Colonic mucosa (tissue), 4 donors: ENCODE measurements at places on chromosomes 13 and 19. TPM values are rescaled to one million over a fixed set of nuclear protein-coding genes. Genes with fewer than 3 reads are reported as not detected.

SULT2A1 gene
- total RNA-seq, result 0.64 TPM

GGN gene
- 0.45 TPM for total RNA-seq

DAND5 gene
- total RNA-seq, result 0.19 TPM

PRR19 gene
- 0.32 TPM for total RNA-seq

F2RL3 gene
- 0.84 TPM for total RNA-seq

FFAR1 gene
- total RNA-seq, result not detected

IGSF23 gene
- total RNA-seq, result not detected

ITGBL1 gene
- total RNA-seq, result 0.72 TPM

PTBP1 gene
- total RNA-seq, result 284 TPM

SULT2B1 gene
- 7.7 TPM for total RNA-seq

FBXL3 gene
- 27.9 TPM for total RNA-seq

NEK5 gene
- total RNA-seq, result 0.25 TPM

SHISA7 gene
- not detected for total RNA-seq

GRCh38 chr13:48573213-48574007 lies 40.5 kb upstream of the RCBTB2 start:
- DNase-seq, result no peak

- no peak for DNase-seq
These were observed 16.0 kb downstream of the CSNK1G2 start for GRCh38 chr19:1956868-1957492.

GRCh38 chr13:54928071-54928470 lies 1899.5 kb downstream of the OLFM4 start:
- no peak for DNase-seq

GRCh38 chr19:47499863-47500830 lies 14.7 kb downstream of the NAPA start:
- DNase-seq, result no peak

DNA sequence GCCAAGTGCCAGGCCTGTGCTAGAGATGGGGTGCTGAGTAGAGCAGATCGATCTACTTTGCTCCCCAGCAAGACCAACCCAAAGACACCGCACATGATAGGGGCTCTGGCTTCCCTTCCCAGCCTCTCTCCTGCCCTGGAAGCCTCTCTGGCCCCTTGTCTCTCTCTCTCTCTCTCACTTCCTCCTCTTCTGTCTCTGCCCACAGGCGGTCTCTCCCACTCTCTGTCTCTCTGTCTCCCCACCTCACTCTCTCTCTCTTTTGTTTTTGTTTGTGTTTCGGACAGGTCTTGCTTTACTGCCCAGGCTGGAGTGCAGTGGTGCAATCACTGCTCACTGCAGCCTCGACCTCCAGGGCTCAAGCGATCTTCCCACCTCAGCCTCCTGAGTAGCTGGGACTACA lies 1.3 kb downstream of the SELENOV start:
- no peak for DNase-seq

DNA sequence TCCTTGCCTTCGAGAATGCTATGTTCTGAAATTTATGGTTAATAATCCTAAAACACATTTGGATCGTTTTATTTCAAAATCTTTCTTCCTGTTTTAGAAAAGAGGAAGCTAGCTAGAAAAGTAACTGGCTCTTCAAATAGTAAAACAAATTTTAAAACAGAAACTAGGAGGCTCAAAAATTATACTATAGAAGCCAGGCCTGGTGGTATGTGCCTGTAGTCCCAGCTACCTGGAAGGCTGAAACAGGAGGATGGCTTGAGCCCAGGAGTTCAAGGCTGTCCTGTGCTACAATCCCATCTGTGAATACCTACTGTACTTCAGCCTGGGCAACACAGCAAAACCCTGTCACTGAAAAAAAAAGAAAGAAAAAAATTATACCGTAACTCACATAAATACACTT lies 57.9 kb downstream of the ELF1 start:
- DNase-seq, result no peak

GRCh38 chr19:1225440-1226226 lies 12.2 kb downstream of the CBARP start:
- no peak for DNase-seq

DNA sequence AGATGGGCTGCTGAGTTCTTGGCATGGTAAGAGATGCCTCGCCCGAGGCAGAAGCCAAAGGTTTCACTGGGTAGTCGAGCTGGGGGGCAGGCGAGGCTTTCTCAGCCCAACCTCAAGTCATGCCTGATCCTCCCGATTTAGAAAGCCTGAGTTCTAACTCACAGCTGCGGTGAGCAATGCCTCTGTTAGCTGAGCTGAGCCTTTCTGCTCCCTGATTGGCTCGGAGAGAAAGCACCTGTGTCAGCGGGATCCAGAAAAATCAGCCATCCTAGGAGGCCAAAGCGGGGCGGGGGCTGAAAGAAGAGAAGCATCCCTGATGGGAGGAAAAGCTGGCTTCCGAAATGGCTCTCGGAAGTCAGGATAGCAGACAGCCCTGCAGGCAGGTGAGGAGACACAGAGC lies 44.7 kb downstream of the CACNA1A start:
- no peak for DNase-seq

DNA sequence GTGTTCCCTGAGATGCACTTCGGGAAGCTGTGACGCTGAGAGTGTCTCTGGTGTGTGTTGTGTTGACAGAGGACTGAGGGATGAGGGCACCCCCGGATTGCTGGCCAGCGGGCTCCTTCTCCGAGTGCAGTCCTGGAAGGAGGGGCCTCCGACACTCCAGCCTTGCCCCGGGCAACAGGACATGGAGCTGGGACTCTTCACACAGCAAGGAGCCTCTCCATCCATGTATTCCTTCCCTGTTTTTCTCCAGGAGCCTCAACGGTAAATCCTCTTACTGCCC lies 61.3 kb downstream of the SOX1 start:
- DNase-seq, result no peak

DNA sequence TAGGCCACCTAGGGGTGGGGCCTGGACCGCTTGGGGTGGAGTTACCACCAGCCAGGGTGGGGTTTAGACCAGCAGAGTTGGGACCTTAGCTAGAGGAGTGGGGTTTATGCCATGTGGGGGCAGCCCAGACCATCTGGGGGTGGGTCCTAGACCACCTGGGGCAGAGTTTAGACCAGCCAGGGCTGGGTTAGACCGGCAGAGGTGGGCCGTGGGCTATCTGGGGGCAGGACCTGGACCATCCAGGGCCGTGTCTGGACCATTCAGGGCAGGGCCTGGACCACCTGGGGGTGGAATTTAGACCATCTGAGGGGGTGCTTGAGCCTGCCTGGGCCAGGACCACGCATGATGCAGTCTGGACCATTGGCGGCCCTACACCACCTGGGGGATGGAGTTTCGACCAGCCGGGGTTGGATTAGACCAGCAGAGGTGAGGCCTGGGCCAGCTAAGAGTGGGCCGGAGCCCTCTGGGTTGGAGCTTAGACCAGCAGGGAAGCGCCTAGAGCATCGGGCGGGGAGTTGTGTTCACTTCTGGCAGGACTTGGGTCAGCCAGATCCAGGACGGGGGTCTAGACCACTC lies 10.0 kb upstream of the CACNG6 start:
- DNase-seq, result no peak

- DNase-seq, result no peak
These were observed 70.4 kb downstream of the SLITRK6 start for GRCh38 chr13:85728811-85729210.

GRCh38 chr19:55405638-55406037 lies 1.9 kb downstream of the UBE2S start:
- DNase-seq, result no peak

- peak; percentile 28 for DNase-seq
These were observed 59.0 kb downstream of the PTPRS start for GRCh38 chr19:5281588-5281987.

DNA sequence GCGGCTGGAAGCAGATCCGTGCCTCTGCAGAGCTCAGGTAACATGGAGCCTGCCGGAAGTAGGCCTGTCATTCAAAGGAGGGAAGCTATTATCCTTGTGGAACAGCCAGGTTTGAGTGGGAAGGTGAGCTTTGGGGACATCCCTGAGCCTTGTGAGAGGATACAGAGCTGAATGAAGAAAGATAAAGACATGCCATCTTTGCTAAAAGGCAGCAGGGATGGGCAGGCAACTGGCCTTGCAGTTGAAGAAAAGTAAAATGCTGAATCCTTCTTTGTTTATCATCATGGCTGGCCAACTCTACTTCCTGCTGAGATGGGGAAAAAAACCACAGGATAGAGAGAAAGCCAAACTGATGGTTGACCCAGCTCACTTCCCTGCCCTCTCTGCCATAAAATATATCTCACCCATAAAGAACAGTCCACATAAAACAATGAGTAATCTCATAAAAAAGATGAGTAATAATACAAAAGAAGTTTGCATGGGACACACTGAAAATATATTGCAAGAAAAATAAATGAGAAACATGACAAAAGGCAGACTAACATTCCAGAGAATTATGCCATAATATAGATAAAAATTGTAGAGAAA lies 226.3 kb downstream of the DLEU7 start:
- DNase-seq, result peak; percentile 22

GRCh38 chr13:28537171-28537570 lies 42.2 kb upstream of the FLT1 start:
- DNase-seq, result no peak

GRCh38 chr13:89968470-89968869 lies 1379.0 kb upstream of the MIR17HG start:
- DNase-seq, result no peak

DNA sequence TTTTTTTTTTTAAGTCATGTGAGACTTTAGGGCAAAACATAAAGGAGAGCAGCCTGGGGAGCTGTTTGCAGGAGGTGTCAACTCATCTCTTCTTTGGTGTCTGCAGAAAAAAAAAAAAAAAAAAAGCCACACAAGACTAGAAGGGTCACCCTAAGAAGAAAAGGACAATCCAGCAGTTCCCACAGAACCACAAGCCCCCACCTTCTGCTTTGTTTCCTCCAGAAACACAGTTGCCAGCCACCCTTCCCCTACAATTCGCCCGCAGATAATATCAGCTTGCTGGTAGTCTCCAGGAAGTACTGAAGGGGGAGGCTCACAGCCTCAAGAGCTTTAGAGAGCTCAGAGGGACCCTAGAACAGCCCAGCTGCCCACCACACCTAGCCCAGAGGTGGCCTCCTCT lies 22.3 kb upstream of the ZBTB7A start:
- peak; percentile 29 for DNase-seq

DNA sequence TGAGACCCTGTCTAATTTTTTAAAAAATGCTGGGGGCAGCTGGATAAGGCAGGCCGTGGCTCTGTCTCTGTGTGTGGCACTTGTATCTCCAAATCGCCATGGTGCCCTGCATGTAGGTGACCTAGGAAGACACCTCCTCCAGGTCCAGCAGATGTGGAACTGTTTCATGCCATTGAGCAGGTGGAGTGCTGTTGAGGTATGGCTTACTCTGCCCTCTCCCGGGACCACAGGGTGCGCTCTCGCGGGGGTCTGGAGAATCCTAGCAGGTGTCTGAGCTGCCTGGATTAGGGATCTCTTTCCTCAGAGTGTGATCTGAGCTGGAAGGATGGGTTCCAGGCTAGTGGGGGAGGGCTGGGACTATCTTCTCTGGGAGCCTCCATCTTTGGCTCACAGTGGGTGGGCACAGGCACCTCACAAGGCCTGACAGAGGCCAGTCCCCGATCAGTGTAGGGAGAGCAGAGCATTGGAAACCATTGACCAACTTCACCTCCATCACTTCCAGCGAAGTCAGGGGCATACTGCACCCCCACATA lies 67.7 kb upstream of the TM9SF2 start:
- DNase-seq, result no peak

DNA sequence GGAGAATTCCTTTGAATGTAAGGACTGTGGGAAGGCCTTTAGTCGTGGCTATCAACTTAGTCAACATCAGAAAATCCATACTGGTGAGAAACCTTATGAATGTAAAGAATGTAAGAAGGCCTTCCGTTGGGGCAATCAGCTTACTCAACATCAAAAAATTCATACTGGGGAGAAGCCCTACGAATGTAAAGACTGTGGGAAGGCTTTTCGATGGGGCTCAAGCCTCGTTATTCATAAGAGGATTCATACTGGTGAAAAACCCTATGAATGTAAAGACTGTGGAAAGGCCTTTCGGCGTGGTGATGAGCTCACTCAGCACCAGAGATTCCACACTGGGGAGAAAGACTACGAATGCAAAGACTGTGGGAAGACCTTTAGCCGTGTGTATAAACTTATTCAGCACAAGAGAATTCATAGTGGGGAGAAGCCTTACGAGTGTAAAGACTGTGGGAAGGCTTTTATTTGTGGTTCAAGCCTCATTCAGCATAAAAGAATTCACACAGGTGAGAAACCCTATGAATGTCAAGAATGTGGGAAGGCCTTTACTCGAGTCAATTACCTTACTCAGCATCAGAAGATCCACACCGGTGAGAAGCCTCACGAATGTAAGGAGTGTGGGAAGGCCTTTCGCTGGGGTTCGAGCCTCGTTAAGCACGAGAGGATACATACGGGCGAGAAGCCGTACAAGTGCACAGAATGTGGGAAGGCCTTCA lies 39.2 kb downstream of the ZNF331 start:
- DNase-seq, result no peak
